ENCODE measurements at places on chromosomes 7 and 10.

DNA sequence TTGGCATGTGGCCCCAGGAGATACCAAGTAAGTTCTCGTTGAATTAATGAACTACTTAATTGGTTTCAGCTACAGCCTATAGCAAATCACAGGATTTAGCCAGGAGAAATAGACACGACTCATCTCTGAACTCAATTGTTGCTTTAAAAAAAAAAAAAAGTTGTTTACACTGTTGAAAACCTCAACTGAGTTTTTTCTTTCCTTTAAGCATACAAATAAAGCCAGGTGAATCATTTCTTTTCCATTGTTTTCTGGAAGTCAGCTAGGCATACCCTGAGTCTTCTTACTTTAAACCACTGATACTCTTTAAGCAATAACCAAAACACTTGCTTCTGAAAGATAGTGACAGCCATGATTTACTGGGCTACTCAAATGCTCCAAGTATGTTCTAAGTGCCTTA lies 755 bp downstream of the FRMPD2 start:
- DNase-seq: no peak

- DNase-seq: no peak
Measured at GRCh38 chr10:69506834-69507713, 55.8 kb downstream of the TSPAN15 start.

DNA sequence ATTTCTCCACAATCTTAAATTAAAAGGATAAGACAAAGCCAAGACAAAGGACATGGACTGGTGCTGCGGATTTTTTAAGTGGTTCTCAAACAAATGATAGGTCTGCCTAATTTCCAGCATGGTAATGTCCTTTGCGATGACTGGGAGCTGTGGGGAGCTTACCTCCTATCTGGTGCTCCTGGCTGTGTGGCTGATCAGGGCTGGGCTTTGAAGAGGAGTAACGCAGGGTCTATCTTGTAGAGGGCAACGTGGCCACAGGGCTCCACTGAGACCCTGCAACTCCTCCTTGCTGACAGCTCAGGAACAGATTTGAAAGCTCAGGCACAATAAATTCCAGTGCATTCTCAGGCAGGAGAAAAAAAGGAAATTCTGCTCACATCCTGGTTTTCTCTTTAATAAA lies 103.1 kb upstream of the SFMBT2 start:
- DNase-seq: no peak

DNA sequence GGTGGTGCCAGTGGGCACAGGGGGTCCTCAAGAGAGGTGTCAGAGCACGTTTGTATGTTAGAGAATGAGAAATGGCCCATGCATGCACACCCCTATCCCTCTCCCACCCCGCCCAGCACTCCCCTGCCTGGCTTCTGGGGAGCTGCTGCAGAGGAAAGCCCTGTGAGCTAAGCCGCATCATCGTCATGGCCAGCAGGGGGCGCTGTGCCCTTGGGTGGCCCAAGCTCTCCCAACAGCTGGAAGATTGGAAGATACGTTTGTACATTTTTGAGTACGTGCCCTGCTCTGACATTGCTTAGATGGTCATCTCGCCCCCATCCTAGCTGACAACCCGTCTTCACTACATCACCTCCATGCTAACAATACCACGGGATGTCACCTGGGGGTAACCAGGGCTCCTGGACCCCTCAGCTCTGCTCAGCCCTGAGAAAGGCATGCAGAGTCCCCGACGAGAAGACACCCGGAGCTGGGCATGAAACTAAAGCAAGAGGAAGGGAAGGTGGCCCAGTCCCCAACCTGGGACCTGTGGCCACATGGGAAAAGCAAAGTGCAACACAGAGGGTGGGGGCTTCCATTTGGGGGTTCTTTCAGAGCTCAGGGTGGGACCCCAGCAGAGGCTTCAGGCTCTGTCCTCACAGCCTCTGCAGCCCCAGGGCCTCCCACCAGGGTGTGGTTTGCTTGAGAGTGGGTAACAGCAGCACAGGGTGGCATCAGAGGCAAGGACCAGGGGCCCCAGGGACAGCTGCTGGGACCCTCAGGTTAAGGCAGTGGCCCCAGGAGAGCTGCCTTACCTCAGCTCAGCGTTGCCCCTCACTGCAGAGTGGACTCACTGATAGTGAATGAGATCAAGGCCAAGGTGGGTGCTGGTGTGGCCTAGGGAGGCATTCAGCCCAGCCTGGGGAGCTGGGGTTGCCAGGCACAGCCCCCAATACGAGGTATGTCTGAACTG lies 136.6 kb downstream of the PTPN20 start:
- DNase-seq: peak; percentile 89

DNA sequence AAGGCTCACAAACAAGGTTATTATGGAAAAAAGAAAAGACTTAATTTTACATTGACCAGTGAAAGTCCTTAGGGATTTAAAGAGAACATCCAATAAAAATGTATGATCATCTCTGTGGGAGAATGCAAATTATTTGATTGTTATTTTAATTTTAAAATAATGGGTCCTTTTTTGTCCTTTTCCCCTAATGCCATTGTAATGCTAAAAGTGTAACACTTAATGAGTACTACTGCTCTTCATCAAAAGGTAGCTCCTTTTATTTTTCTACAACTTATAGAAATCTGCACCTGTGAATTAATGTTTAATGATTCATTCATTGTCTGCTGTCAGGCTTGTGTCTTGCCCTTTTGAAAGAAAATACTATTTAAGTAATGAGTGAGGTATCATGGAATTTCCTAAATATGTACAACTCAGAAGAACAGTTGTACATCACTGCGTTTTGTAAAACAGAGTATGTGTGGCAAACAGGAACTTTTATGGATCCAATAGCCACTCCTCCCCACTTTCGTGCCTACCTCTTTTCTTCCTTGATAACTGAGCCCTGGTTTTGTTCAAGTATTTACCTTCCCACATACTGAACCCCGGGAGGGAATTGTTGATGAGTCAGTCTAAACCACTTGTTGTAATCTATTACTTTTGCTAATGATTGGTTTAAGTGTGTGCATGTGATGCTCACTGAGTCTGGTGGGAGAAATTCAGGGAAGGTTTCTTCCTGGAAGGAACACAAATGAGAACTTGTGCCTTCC lies 19.9 kb upstream of the TRUB1 start:
- no peak for DNase-seq

GRCh38 chr7:74031403-74032190 lies 3.6 kb downstream of the ELN start:
- no peak for DNase-seq

- DNase-seq: no peak
Measured at GRCh38 chr10:34523017-34523767, 291.9 kb downstream of the PARD3 start.

GRCh38 chr7:92244808-92245486 lies 767 bp downstream of the KRIT1 start:
- DNase-seq: no peak

DNA sequence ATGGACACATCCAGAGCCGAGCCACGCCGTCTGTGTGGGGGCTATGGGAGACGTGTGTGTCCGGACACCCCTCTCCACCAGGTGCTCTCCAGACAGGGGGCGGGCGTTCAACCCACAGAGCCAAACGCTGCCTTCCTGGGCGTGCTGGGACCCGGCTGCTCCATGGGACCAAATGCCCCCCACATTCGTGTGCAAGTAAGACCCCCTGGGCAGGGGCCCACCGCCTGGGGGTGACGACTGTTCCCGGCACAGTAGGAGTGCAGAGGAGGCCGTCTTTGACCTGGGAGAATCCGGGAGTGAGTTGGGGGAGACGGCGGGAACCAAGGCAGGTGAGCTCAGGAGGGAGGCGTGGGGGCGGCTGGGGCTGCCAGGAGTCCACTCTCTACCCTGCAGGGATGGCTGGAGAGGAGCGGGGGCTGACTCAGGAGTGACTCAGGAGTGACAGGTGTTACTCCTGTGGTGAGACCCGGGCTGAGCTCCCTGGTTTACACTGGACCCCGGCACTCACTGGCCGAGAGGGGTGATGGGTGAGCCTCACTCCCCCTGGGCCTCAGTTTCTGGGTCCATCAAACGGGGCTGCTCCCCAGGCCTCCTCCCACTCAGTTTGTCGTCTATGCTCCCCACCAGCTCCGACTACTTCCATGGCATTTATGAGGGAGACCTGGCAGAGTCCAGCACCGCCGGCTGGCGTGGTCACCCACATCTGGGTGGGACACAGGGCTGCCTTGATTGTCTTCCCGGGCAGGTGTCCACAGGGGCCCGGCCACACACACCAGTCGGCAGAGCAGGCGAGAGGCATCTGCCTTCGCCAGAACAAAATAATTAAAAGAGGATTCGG lies 95.0 kb downstream of the MICALL2 start:
- no peak for DNase-seq

- no peak for DNase-seq
Measured at GRCh38 chr7:134367956-134368749, 51.4 kb upstream of the SLC35B4 start.

GRCh38 chr7:41758321-41758720 lies 55.4 kb upstream of the INHBA start:
- no peak for DNase-seq

DNA sequence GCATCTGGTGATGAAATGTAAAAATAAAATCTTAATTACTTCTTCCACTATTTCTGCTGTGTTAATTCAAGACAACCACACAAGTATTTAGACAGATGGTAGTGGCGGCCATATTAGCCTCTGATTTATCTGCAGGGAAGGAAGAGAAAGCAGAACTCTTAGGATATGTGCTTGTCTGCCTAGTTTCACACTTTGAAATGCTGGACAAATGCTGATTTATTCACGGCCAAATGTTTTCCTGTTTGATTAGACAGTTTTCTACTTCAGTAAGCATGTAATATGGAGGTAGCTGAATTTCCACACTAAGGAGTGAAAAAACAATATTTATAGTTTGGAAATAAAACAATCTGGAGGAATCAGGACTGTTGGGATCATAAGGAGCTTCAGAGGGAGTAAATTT lies 158.1 kb downstream of the AGMO start:
- DNase-seq: no peak

- DNase-seq: no peak
Measured at GRCh38 chr10:69387500-69387899, 29.2 kb downstream of the TACR2 start.

DNA sequence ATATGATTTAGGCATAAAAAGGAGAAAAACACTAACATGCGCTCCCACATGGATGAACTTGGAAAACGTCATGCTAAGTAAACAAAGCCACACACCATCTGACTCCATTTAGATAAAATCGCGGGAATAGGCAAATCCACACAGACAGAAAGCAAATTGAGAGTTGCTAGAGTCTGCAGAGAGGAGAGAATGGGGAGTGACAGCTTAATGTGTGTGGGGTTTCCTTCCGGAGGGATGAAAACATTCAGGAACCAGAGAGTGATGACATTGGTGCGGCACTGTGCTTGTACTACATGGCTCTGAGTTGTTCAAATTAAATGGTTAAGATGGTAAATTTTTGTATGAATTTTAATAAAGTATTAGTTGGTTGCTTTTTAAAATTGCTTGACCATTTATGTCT lies 482.9 kb upstream of the AKR1E2 start:
- no peak for DNase-seq

- no peak for DNase-seq
Measured at GRCh38 chr10:75379212-75379724, 22.3 kb downstream of the ZNF503 start.

GRCh38 chr7:99201027-99201426 lies 6.9 kb downstream of the KPNA7 start:
- no peak for DNase-seq

DNA sequence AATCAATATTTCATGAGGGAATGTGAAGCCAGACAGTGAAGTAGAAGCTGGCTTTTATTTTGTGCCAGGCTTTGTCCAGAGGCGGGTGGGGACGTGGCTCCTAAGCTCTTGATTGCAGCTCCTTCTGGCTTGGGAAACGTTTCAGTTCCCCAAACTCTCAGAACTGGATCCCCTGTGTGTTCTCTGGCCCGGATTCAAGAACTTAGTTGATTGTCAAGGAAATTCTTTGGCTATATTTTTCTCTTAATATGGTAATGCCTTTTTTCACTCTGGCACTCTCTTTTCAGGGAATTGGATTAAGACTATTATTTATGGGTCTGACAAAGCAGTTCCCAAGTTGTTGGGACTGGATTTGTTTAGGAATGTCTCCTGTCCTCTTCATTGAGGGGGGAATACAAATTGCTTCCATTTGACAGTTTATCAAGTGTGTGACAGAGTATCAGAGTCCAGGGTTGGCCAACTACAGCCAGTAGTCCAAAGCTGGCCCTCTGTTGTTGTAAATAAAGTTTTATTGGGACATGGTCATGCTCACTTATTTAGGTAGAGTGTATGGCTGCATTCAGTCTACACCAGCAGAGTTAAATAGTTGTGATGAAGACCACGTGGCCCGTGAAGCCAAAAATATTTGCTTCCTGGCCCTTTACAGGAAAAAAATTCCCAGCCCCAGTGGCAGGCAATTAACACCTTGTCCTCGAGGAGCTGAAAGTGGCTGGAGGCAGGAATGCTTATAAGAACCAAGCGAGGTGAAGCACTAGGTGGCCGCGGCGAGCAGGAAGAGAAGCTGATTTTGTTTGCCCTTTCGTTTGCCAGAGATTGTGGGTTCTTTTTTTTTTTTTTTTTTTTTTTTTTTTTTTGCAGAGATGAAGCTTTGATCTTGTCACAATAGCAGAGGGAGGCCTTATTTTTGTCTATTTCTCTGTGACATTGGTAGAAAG lies 34.3 kb downstream of the HTRA1 start:
- DNase-seq: no peak

- no peak for DNase-seq
Measured at GRCh38 chr7:11648980-11649379, 183.0 kb downstream of the THSD7A start.

GRCh38 chr7:73738220-73738611 lies 386 bp downstream of the ABHD11 start:
- DNase-seq: peak; percentile 69

DNA sequence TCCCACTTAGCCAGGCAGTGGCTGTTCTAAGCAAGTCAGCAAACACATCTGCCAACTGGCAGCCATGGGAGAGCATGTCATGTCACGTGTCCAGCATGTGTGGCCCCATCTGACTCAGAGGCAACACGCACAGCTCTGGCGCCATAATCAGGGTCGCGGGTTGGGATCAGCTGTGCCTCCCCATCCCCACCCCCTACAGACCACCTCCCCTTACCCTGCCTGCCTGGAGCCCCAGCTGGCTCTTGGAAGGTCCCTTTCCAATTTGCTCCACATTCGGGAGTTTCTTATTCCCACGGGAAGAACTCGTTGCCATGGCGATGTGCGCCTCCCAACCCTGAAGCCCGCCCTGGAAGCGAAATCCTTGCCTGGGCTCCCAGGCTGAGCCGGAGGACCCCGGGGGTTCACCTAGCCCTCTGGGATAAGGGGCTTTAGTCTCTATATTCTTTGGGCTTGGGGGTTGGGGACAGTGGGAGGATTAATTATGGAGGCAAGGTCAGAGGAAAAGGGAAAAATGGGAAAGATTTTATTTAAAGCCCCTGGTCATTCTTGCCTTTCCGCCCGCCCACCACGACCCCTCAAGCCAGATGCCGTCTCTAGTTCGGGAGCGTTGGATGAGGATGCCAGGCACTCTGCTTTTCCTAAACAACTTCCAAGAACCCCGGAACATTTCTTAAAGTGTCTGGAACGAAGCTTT lies 283.7 kb downstream of the ZEB1 start:
- DNase-seq: peak; percentile 26

- DNase-seq: no peak
Measured at GRCh38 chr7:101922631-101923601, 105.5 kb downstream of the CUX1 start.

DNA sequence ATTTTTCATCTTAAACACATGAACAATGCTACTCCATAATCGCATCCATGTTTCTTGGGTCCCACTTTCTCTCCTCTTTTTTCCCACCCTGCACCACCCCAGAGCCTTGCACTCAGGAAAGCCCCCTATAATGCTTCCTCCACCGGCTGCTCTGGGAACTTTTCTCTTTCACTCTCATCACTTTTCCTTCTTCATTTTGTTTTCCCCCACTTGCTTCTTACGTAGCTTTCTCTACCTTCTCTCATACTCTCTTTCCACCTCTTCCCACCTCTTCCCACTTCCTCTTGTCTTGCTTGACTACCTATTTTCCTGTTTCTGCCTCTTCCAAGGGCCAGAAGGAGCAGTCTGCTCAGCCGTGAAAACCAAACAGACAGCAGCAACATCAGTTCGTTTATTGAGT lies 229.5 kb upstream of the RHOBTB1 start:
- DNase-seq: no peak

Measured in activated CD4-positive, alpha-beta T cell treated with anti-CD3 and anti-CD28 coated beads for 48 hours (primary cell).